ENCODE measurements at places on chromosomes 6 and 20.

DNA sequence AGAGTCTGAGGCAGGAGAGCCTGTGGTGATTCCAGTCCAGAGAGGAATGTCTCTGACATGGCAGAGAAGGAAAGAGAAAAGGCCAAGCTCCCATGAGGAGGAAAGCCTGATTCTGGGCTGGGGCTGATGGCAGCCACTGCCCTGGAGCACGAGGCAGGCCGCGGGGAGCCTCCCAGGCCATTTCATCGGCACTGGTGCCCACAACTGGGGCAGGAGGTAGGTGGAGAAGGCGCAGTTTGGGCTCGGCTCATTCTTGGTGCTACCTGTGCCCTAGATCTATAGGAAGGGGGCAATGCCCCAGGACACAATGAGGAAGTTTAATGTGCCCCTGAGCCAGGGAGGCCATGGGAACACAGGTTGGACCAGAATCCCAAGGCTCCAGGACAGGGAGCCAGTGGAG lies 2.6 kb upstream of the TREML1 start:
- DNase-seq = no peak

DNA sequence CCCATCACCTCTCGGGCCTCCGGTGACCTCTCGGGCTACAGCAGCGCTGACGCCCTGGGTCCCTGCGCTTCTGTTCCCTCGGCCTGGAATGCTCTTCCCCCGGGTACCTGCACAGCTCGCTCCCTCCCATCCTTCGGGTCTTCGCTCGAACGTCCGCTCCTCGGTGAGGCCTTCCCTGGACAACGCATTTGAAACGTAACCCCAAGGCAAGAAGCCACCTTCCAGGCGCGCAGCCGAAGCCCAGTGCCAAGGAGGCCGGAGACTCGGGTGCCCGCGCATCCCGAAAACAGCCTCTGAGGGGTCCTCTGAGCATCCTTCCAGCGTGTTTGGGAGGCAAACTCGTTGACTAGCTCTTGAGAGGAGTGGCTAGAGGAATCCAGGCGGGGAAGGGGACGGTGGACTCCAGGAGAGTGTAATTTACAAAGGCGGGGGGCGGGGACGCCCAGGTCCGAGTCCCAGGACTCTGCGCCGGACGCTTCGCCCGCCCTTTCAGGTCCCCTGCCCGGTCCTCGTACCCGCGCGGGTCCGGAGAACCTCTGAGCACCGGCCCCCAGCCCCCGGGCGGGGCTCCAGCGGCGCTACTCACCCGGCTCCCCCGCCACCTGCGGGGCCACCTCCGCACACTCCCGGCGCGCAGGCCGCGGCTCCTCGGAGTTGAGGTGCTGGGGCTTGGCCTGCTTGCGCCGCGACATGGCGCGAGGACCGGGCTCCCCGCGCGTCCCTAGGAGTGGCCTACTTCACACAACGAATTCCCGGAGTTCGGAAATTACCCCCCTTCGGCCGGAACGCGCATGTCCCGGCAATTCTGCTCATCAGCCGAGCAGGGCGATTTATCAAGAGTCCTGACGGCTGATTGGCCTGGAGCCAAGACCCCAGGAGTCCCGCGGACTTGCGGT lies 86.8 kb downstream of the ZFP64 start:
- no peak for DNase-seq

DNA sequence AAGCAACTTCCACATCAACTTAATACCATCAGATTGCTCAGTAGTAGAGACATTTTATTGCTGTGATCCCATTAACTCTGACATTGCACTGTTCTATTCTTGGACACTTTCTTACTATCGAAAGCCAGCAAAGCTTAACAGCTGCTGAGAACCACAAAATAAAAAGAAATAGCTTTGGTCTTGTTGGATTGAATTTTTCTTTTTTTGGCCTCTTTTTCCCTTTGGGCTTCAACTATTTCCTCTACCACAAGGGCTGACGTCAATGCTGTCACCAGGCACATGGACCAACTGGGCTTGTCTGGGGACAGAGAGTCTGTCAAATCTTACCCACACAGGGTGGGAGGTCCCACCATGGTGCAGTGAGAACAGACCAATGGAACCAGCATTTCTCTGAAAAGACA lies 63.4 kb upstream of the ENPP5 start:
- no peak for DNase-seq

DNA sequence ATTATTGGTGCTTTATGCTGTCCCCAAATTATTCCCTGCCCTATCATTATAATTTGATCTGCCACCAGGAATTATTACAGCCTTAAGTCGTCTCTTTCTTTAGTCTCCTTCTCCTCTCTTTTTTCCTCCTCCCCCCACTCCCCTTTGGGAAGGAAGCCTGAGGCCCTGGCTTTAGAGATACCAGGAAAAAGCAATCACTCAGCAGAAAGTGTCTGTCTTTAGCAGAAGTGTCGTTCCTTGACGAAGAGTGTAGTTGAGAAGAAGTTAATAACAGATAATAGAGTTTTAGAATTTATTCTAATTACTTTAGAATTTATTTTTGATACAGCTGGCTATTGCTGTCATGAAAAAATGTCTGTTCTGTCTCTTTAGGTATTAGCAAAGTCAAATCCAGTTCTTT lies 16.5 kb downstream of the LIN28B start:
- no peak for DNase-seq

DNA sequence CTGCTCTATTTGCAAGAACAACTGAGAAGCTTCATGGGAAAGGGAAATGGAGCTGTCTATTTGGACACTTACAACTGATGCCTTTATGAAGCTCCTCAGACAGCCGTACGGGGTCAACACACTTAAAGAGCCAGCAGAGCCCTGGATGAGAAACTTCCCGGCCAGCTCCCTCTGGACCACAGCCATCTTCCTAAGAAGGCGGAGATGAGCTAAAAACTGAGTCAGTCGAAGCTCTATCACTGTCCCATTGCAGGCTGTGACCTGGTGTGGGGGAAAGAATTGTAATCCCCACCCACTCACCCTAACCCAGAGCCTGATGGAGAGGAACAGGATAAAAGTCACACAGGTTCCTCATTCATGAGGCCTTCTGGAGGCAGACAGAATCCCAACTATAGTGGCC lies 360.4 kb upstream of the JARID2 start:
- DNase-seq = no peak

GRCh38 chr6:158085261-158086053 lies 82.6 kb downstream of the SERAC1 start:
- no peak for DNase-seq

- DNase-seq = no peak
These were observed 38.7 kb downstream of the SPDEF start for GRCh38 chr6:34517461-34517881.

DNA sequence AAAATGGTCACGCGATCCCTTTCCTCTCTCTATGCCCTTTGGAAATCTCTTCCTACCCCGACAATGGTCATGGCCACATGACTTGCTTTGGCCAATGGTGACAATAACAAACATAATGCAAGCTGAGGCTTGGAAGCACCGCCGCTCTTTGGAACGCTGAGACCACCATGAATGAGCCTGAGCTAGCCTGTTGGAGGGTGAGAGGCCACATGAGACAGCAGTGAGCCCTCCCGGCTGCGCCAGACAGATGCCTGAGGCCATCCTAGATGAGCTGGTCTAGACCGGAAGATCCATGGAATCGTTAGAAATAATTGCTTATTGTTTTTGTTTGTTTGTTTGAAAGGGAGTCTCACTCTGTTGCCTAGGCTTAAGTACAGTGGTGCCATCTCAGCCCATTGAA lies 64.2 kb downstream of the STK35 start:
- DNase-seq = no peak

DNA sequence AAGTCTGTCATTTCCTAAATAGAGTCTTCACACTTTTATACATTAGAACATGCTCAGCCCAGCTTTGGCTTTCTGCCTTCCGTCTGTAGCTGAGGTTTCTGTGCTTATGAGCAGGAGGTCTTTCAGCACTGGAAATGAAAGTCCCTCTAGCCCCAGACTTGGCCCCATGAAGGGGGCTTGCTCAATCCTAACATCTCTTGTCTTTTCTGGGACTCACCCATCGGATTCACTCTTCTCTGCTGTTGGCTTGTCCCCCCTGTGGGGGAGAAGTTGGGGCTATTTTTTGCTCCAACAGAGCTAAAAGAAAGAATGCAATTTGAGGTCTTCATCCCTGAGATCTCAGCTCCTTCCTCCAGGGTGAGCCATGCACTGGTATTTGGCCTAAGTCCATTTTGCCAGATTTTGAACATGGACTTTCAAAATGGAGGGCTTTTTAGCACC lies 177.7 kb downstream of the MRPL14 start:
- no peak for DNase-seq

GRCh38 chr6:113050979-113051378 lies 703.8 kb downstream of the RFPL4B start:
- no peak for DNase-seq

- no peak for DNase-seq
These were observed 8.4 kb upstream of the XRN2 start for GRCh38 chr20:21294755-21295154.

DNA sequence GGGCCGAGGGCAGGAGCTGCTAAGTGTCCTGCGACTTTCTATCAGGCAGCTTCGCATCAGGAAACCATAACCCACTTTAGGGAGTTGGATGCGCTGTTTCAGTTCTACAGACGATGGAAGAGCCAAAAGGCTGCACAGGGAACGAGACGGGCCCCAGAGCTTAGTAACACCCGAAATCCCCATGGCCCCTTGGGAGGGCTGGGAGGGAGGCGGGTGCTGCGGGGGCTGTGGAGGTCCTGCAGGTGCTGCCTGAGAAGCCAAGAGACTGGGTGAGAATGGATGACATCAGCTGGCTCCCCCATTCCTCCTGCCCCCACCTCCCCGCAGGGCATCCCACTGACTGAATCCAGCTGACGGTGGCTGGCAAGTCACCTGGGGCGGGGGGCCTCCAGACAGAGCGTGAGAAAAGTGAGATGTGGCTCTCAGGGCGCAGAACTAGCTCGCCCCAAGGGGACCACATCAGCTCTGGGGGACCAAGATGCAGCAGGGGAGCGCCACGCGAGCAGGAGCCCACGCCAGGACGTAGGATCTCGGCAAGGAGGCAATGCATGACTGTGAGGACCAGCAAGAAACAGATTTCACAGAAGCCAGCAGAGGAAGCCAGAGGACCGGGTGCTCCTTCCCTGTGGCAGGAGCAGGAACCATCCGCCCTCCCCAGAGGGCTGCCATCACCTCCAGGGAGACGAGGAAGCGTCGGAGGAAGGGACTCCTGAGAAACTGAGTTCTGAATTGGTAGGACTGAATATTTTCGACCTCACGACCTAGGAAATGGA lies 36.8 kb downstream of the PNLDC1 start:
- no peak for DNase-seq

DNA sequence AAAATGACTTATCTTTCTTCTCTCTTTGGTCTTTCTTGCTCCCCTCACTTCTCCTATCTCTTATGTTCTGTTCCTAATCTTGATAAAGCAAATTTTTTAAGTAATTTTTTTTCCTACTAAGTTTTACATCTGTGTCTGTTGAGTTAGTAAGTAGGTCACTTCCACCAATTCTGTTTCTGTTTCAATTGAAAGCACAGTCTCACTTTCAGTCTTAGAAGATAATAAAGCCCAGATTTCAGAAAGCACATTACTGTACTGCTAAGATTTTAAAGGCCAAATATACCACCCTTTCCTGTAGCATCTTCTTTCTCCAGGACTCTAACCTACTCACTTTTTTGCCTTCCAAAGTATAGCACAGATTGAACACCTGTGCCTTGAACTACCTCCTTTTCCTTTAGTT lies 866.1 kb upstream of the ADGRB3 start:
- DNase-seq = no peak

DNA sequence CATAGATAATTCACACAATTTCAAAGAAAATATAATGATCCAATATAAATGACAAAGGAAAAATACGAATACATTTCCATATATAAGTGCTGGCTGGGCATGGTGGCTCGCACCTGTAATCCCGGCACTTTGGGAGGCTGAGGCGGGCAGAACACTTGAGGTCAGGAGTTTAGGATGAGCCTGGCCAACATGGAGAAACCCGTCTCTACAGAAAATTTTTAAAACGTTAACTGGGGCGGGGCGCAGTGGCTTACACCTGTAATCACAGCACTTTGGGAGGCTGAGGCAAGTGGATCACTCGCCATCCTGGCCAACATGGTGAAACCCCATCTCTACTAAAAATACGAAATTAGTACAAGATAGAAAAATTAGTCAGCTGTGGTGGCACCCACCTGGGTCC lies 14.9 kb upstream of the MAPK13 start:
- DNase-seq = no peak

GRCh38 chr6:17125407-17125806 lies 23.6 kb downstream of the STMND1 start:
- DNase-seq = no peak

DNA sequence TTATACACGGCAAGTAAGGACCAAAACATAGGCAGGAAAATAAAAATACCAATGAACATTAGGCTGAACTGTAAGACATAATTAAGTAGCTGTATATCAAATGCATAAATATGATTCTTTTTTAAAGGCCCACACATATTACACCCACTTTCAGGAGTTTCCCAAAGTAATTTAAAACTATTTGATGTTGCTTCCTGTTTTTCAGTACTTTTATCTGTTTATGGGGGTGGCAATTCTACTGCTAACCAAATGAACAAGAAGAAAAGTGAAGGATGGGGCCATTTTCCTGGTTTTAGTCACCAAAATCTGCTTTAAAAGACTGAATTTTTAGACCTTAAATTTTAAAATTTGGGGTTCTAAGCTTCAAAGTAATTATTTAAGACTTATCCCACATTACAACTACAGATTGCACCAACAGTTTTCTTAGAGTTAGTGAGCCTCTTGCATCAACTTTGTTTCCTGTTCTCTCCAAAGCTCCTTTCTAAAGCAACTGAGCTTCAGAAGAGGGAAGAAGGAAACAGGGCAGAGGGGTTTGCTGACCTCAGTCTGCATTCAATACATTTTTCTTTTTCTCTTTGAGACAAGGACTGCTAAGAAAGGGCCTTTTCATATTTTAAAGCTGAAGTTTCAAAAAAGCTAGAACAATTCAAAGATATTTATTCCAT lies 191.0 kb downstream of the BACH2 start:
- DNase-seq = no peak

GRCh38 chr6:16805243-16805950 lies 44.1 kb upstream of the ATXN1 start:
- no peak for DNase-seq

- no peak for DNase-seq
These were observed 22.2 kb upstream of the CCN5 start for GRCh38 chr20:44692932-44693480.

DNA sequence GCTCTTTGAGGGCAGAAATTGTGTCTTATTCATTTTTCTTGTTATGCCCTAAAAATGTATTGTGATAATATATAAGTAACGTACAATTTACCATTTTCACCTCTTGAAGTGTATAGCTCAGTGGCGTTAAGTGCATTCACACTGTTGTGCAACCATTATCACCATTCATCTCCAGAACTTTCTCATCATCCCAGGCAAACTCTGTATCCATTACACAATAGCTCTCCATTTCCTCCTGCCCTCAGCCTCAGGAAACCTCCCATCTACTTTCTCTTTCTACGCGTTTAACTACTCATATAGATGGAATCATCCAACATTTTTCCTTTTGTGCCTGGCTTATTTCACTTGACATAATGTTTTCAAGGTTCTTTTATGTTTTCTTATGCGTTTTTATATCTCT lies 184.6 kb downstream of the ESR1 start:
- no peak for DNase-seq

GRCh38 chr20:40255365-40255764 lies 433.7 kb downstream of the MAFB start:
- no peak for DNase-seq

GRCh38 chr6:105193647-105194046 lies 13.8 kb upstream of the POPDC3 start:
- no peak for DNase-seq

All from NCI-H2081 treated with DMSO at 0.1 percent for 48 hours (cell line).